ENCODE measurements at places on chromosomes 5 and 9.

GRCh38 chr5:115949096-115949495 is 13.2 kb upstream of the LVRN start:
- DNase-seq, result no peak

DNA sequence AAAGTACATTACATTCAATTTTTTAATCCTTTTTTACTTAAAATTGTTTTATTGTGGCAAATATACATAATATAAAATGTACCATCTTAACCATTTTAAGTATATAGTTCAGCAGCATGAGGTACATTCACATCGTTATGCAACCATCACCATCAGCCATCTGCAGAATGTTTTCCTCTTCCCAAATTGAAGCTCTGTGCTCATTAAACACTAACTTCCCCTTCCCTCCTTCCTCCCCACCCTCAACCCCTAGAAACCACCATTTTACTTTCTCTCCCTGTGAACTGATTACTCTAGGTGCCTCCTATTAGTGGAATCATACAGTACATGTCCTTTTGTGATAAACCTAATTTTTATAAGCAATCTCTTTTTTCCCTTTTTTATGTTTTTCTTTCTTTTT is 15.6 kb downstream of the TEX53 start:
- DNase-seq, result no peak

- no peak for DNase-seq
Observed at GRCh38 chr9:92617195-92617813, 52.6 kb downstream of the IPPK start.

DNA sequence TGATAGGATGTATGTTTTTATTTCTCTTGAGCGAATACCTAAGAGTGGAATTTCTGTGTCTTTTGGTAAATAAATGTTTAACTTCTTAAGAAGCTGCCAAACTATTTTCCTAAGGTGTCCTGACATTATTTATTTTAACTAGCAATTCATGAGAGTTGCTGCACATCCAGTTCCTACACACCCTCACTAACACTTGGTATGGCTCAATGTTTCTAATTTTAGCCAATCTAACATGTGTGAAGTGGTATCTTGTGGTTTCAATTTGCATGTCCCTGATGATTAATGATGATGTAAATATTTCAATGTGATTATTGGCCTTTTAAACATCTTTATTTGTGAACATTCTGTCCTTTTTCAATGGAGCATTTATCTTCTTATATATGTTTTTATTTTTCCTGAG is 2095.5 kb upstream of the C9orf72 start:
- no peak for DNase-seq

- DNase-seq, result no peak
Observed at GRCh38 chr5:147552897-147553296, 43.0 kb upstream of the DPYSL3 start.

DNA sequence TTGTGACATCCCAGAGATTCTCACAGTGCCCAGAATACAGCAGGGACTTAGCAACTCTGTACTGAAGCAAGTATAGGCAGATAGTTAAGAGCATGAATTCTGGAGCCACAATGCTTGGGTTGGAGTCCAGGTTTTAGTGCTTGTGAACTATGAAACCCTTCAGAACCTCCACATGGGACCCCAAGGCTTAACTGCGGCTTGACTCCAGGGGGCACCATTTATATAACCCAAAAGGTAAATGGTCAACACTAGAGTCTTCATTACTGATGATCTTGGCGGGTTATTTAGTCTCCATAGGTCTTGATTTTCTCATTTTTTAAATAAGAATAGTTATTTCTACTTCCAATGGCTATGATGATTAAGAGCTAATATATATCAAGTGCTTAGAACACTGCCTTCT is 390.3 kb downstream of the TAF11L14 start:
- DNase-seq, result no peak

DNA sequence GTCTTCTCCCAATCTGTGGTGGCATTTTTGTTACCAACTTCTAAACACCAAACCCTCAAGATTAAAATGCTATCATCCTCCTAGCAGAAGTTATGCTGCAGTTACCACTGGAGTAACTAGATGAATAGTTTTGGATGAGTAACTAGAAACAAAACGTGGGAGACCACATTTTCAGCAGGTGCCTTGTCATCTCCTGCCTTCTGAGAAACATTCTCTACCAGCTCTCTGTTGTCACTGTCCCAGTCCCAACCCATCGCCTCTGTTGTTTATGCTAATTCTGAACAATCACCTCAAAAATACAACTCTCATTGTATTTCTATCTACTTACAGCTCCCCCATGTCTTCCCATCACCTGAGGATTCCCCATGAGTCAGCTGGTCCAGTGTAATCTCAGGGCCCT is 652.5 kb upstream of the ADAMTS16 start:
- DNase-seq, result no peak

- no peak for DNase-seq
Observed at GRCh38 chr5:117665121-117665520, 1090.5 kb upstream of the SEMA6A start.

DNA sequence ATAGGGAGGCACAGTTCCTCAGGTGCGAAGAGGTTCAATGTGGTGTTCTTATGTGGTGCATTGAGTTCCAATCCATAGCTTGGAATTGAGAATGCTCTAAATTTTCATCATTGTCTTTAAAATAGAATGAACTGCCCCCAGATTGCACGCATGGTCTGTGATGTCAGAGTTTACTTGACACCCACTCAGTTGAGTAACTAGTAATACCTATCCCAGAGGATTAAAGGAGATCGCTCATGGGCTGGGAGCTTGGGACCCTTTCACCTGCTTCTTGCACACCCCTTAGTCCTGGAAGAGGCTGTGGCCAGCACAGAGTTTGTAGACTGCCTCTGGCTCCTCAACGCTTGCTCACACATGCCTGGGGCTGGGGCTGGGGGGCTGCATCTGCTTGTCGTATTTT is 95.1 kb upstream of the OTULINL start:
- no peak for DNase-seq

DNA sequence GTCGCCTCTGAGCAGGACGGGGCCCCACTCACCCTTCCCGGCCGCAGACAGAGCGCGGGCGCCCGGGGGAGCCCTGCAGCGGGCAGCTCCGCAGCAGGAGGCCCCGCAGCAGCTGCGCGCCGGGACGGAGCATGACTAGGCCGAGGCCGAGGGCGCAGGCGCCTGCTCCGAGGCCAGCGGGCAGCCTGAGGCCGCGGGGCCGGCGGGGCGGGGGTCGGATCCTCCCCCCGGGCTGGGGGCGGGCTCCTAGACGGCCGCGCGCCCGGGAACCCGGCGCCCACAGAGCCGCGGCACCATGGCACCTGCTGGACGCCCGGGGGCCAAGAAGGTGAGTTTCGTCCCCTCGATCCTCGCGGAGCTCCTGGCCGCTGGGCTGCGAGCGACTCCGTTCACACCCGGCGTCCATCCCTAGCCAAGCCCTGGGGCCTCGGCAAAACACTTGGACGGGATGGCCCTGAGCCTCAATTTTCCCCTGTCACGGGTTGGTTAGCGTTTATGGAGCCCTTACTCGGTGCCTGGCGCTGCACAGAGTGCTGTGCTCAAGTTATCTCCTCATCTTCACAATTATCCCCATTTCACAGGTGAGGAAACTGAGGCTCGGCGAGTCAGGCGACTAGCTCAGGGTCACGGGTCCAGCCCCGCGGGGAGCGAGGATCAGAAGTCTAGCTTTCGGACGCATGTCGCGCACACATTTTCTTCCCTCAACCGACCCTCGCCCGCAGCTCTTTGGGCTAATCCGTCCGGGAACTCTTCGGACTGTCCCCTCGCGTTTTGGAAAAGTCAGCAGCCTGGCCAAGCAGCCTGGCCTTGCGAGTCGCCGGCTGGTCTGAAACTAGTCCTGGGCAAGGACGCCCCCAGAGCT is at the start of the genes BHMT2 and DMGDH:
TSS of gene BHMT2 (plus strand) at position 280 of the 862 bp plus-strand sequence. CDS start at position 296, 16 bp downstream.
TSS of gene DMGDH (minus strand) at position 187 of the 862 bp plus-strand sequence. CDS start at position 133, 54 bp downstream.
- DNase-seq, result no peak

- no peak for DNase-seq
Observed at GRCh38 chr9:123812984-123813383, 116.9 kb downstream of the DENND1A start.

- DNase-seq, result no peak
Observed at GRCh38 chr5:56749842-56750241, 65.5 kb upstream of the MAP3K1 start.

DNA sequence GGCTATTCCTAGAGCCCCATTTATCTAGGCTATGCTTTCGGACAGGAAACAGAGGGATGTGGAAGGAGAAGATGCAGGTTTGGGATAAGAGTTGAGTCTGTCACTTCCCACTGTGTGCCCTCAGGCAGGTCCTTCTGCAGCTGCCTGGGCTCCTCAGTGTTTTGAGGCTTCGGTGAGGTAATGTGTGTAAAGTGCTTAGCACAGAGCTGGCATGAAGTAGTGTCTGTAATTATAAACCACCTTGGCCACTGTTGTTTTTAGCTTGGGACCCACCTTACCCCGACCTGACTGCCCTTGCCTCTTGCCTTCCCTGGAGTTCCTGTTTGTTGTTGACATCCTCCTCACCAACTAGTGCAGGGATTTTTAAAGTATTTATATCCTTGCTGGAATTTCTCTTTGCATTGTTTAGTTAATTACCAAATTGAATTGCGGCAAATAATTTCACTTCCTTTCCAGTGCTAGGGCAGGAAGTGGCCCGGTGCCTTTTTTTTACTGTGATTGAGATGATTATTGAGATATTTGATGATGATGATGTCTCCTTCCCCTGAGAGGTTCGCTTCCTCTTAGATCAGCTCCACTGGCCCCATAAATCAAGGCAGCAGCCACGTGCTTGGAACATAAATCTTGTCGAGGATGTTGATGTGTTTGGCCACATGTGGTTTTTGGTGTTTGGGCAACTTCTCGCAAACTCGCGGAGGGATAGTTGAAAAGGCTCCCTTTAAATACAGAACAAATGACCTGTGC is 38.3 kb upstream of the DAB2IP start:
- DNase-seq, result no peak

DNA sequence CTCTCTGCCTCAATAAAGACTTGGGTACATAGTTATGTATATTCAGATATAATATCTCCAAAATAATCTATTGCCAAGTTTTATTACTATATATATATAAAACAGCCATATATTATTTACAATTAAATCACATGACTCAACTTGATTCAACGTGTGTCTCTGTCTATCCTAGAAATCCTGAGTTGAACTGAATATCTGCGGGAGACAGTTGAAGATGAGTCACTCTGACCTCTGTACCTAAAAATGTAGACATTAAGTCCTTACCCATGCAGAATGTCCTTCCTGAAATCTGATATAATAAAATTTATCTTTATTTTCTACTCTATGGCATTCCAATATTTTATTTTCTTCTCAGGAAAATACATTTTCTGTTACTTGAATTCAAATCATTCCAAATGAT is 218.2 kb upstream of the PRDM9 start:
- DNase-seq, result no peak

GRCh38 chr5:1547655-1548054 is 23.9 kb upstream of the LPCAT1 start:
- no peak for DNase-seq

GRCh38 chr9:127142291-127142690 is 19.9 kb upstream of the ANGPTL2 start:
- DNase-seq, result no peak

DNA sequence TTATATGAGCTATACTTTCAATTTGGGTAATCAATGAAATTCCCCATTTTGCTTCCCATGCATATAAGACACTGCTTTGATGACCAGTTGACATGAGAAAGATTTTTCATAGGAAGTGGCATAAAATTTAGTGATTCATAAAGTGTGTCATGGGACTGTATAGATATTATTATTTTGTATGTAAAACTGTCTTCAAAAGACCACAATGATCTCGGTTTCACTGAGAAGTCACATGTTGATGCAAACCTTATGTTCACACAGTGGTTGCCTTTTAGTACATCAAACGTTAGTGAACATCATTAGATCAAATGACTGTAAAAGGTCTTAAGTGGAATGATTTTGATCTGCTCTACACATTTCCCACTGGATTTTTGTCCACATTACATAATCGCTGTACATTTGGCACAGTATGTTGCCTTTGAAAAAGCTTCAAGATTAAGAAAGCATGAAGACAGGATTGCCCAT is 349.2 kb upstream of the MEF2C start:
- DNase-seq, result no peak

GRCh38 chr9:68697851-68698250 is 7.2 kb upstream of the PIP5K1B start:
- DNase-seq, result no peak

GRCh38 chr9:121154782-121155181 is 46.9 kb downstream of the RAB14 start:
- no peak for DNase-seq

DNA sequence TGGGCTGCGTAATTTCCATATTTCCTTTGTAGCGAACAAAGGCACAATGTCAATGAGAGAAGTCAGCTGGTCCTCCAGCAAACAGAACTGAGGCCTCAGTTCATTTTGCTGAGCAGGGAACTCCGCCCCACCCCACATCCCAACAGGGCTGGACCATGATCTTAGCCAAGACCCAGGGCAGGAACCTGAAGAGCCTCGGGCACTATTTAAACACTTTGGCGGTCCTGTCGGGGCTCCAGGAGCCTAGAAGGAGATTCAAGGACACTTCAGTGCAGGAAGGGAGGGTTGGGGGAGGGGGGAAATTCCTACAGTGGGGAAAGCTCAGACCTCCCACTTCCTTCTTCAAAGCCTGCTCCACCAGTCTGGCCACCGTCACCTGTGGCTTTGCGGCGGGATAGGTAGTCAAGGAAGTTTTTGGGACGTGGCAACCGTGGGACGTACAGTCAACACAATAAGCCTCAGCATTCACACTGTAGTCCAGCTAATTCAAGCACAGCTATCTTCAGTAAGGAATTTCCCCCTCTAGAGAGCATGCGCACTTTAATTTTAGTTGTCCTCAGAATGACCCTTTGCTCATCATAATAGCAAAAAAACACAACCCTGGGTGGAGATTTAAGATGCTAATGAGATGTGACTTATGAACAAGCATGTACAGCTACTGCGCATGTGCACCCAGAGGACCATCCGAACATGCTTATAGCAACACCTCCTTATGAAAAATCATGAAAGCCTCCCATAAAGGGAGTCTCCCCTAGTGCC is 30.9 kb downstream of the S1PR3 start:
- no peak for DNase-seq

DNA sequence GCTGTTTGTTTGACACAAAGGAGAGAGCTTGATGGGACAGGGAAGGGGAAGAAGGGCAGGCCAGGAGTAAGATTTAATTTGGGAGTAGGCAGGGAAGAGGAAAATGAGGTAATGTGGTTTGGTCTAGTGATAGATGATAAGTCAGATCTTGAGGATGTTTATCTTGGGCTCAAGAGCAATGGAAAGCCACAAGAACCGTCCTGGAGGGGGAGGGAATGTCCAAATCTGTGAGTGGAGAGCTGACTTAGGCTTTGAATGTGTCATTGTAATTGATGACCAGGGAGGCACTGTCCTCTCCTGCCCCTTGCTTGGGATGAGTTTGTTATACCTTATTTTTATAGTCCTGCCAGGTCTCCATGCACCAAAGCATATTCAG is 37.5 kb downstream of the MAMDC2 start:
- no peak for DNase-seq

GRCh38 chr5:61678966-61679365 is 346.9 kb downstream of the ZSWIM6 start:
- DNase-seq, result no peak

DNA sequence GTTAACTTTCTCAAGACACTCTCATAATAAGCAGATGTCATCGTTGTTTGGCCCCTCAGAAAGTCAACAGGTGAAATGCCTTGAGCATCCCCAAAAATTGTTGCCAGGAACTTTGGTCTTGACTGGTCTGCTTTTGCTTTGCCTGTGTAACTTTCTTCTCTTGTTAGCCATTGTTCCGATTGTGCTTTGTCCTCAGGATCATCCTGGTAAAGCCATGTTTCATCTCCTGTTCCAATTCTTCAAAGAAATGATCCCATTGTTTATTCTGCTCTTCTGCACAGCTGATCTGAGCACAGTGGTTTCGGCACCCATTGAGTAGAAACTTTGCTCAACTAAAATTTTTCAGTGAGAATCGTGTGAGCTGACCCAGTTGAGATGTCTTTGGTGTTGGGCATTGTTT is 8.1 kb upstream of the ZBED3 start:
- DNase-seq, result no peak

GRCh38 chr5:149995385-149996204 is 4.9 kb downstream of the TIGD6 start:
- DNase-seq, result no peak
